ENCODE measurements at places on chromosomes 7 and 10.

GRCh38 chr7:44193011-44193802, 4.0 kb upstream of the GCK start:
- DNase-seq = no peak

GRCh38 chr10:1548146-1548545, 189.2 kb downstream of the ADARB2 start:
- DNase-seq = no peak

DNA sequence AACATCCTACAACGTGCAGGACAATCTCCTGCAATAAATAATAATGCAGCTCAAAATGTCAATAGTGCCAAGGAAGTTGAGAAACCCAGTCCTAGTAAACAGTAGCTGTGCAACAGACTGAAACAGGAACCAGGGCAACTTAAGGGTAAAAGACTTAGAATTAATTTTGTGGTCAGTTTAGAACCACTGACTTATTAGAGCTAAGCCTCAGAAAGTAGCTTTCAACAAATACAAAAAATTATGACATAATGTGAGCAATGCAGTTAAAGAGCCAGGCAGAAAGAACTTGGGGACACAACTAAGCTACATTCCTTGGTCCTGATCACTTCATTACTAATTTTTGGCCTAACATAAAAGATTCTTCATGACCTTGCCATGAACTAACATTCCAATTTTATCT, 195.4 kb downstream of the MACC1 start:
- no peak for DNase-seq

- DNase-seq = no peak
Measured at GRCh38 chr7:150955519-150956394, 22.4 kb downstream of the KCNH2 start.

DNA sequence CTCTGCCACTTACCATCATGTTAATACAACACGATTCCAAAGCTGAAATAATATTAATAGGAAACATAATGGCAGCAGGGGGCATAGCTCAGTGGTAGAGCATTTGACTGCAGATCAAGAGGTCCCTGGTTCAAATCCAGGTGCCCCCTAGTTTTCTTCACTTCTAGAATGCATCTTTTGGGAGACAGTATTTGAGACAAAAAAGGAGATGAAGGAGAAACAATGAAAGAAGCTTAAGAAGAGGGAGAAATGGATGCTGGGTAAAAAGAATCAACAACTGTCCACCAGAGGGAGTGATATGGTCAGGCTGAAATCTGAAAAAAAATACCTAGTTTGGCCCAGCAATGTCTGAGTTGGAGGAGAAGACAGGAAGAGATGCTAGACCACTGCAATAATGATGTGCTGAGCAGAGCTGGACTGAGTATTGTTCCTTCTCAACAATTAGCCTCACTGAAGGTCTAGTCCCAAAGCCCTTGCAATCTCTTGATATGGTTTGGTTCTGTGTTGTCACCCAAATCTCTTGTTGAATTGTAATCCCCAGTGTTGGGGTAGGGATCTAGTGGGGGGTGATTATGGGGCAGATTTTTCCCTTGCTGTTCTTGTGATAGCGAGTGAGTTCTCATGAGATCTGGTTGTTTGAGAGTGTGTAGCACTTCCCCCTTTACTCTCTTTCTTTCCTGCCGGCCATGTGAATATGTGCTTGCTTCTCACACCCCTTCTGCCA, 48.3 kb downstream of the ZNF783 start:
- DNase-seq = no peak

- no peak for DNase-seq
Measured at GRCh38 chr10:71088054-71088453, 124.3 kb upstream of the UNC5B start.

DNA sequence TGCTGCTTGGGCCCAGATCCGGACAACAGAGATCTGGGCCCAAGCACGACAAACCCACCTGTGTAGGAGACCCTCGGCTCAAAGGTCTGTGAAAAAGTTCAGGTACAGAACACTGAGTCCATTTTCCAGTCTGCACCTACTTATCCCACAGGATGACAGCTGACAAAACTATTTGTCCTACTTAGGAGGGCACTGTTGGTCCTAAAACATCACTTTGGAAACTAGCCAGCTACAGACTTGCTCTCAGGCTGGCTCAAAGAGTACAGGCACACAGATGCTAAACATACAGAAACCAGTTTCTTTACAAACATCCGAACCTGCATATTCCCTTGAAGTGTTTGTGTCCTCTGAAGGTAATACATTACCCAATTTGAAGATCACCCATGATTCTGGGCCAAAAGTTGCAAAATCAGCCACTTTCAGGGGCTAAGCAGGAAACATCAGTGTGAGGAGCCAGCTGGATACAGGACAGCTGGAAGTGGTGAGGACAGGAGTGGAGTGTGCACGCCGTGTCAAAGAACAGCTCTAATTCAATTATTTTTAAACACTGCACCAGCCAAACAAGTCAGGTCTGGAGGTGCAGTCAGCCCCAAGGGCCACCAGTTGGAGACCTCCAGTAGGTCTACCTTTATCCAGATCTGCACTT, 88.5 kb downstream of the NOC3L start:
- no peak for DNase-seq

GRCh38 chr10:4981722-4982471, 18.7 kb downstream of the AKR1C1 start:
- no peak for DNase-seq

- DNase-seq = no peak
Measured at GRCh38 chr7:87375662-87376435, 30.4 kb downstream of the CROT start.

DNA sequence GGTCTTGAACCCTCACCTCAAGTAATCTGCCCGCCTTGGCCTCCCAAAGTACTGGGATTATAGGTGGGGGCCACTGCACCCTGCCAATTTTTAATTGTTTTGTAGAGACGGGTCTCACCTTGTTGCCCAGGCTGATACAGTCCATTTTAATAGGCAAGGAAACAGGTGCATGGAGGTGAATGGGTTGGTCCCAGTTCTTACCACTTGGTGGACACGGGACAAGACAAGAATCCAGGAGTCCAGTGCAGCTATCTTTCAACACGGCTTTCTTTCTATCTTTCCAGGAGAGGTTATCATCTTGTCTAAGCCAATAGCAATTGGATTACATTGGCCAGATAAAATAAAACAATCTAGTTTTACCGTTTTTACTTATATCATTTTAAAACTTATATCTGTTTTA, 23.8 kb downstream of the TCF7L2 start:
- no peak for DNase-seq

GRCh38 chr7:122248472-122248871, 56.1 kb downstream of the FEZF1 start:
- DNase-seq = no peak

- DNase-seq = no peak
Measured at GRCh38 chr10:78139341-78139740, 105.7 kb downstream of the RPS24 start.
